ENCODE measurements at places on chromosomes 2 and 18.

DNA sequence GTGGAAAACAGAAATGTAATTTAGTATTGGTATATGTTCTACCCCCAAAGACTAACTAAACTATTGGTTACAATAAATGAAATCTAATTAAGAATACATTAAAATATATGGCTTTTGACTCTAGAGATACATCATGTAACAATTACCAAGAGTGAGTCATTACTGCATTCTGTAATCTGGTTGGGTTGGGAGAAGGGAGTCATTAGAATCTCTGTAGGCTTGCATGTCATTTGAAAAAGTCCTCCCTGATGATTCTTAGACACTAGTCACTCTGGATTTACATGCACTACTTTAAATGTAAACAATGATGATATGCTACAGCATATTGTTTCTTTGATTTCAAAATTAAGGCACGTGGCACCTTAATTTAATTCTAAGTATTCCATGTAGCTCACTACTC lies 293.4 kb upstream of the CHST9 start:
- no peak for DNase-seq

DNA sequence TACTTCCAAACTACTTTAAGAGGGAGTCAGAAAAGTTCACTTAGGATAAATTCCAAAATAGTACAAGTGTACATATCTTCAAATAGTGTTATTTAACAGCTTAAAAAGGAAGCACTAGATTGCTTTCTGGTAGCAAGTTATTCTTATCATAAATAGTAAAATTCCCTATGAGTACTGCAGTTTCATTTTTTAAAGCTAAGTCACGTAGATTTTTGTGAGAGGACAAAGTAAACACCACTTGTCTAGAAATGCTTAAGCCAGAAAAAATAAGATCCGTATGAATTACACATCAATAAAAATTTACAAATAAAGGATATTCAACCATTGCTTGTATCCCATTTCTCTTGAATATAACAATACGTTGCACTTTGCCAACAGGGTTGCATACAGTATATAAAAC lies 19.2 kb downstream of the HNRNPLL start:
- no peak for DNase-seq

DNA sequence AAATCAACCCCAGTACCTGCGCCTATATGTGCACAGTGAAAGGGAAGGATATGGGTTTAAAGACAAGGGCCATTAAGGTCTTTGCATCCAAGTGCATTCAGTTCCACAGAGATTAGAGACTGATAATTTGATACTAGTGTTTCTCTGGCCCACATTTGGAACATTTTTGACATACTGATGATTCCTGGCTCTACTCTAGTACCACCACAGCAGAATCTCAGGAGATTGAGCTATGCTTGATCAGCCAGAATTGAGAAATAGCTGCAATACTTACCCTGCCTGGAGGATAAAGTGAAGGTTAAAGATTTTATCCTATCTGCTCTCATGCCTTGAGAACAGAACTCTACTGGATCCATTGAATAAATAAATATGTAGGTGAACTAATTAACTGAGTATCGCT lies 1267.8 kb downstream of the SUCLG1 start:
- DNase-seq: no peak

DNA sequence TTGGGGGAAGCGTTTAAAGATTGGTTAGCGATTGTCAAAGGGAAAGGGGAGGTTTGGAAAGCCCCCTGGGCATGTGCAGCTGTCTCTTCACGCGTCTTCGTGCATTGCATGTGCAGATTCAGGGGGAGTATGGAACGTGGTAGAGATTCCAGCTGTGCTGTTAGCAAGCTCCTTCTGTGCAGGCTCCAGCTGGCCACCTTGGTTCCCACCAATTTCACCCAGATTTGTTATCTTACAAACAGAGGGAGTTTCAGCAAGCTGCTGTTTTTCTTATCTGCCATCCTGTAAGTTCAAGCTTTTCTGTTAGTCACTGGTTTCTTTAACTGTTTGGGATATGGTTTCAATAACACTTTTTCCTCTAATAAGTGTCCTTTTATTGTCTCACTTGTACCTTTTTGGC lies 30.4 kb downstream of the FARP2 start:
- no peak for DNase-seq

- DNase-seq: no peak
Observed at GRCh38 chr18:23145621-23146020, 10.3 kb downstream of the CABLES1 start.

- no peak for DNase-seq
Observed at GRCh38 chr2:195214072-195214471, 443.0 kb upstream of the SLC39A10 start.

DNA sequence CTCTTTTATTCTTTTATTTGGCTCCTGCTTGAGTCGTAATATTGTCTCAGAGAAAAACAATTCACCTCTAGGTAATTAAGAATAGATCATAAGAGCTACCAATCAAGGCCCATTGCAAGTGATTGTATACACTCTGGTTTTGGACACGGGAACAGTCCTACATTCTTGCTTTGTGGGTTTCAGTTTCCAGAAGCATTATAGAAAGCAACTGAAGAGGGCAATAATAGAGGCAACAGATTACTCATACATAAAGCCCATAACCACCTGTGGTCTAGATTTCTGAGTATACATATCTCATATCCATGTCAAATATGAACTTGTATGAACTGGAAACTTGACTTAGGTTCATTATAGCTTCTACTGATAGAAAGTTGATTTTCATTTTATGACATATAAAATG lies 65.4 kb downstream of the DIS3L2 start:
- no peak for DNase-seq

GRCh38 chr18:13482618-13482945 lies 243.8 kb downstream of the FAM210A start:
- DNase-seq: peak; percentile 10

GRCh38 chr2:23589739-23590138 lies 204.8 kb downstream of the KLHL29 start:
- no peak for DNase-seq

DNA sequence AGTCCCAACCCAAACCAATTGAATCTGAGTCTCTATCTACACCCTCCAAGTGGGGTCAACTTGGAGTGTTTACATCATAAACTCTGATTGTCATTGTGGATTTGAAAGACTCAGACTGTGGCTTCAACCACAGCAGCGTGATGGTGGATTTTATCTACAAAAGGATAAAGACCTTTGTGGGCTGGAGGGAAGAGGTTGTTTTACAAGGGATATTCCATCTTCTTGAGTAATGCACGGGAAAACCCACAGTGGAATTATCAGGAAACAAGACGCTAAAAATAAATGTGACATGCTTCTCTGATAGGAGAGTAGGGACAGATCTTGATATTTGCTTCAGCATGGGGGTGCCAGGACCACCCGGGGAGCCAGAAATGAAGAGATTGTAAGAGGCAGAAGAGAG lies 93.5 kb downstream of the LPIN1 start:
- DNase-seq: no peak

DNA sequence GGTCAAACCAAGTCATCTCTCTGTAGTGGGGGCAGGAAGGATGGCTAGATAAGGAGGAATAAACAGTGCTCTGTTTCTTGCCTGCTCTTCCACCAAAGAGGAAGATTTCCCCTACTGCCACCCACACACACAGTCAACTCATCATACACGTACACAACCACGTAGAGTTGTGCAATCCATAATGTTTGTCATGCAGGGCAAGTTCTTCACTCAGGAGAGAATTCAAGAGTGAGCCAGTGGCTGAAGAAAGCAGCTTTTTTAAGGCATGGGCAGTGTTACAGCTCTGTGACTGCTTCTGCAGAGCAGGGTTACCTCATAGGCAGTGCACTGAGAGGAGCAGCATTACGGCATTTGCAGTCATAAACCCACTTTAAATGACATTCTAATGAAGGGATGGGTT lies 283.0 kb downstream of the RND3 start:
- DNase-seq: no peak

- no peak for DNase-seq
Observed at GRCh38 chr2:17680119-17680518, 73.5 kb downstream of the SMC6 start.

DNA sequence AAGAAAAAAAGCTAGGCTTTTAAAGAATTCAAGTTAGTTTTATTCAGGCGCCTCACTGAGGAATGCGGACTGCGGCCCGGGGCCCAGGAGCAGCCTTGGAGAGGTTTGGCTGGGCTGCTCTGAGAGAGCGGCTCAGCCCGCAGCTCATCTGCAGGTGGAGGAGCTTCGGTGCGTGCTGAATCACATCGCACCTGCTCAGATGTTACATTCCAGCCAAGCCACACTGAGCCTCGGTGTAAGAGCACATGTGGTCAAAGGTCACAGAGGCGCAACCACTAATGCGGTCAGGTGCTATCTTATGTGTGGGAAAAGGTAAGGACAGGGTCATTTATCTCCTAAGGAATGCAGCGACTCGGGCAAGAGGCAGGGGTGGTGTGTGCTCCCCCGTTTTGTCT lies 17.1 kb upstream of the CNDP1 start:
- DNase-seq: no peak

- DNase-seq: no peak
Observed at GRCh38 chr18:45635893-45636509, 20.7 kb downstream of the SLC14A2 start.

- DNase-seq: no peak
Observed at GRCh38 chr18:64765908-64766307, 617.0 kb upstream of the LINC00305 start.

DNA sequence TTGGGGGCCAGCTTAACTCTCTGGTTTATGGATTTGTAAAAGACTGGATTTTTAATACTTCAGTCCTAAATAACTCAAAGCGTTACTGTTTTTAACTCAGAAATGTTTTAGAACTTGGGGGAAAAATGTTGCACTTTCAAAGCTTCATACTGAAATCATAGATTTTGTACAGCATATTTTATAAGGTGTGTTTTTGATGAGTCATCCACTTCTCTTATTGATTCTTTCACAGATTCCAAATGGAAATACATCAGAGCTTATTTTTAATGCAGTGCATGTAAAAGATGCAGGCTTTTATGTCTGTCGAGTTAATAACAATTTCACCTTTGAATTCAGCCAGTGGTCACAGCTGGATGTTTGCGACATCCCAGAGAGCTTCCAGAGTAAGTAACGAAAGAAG lies 28.9 kb downstream of the MALT1 start:
- no peak for DNase-seq

DNA sequence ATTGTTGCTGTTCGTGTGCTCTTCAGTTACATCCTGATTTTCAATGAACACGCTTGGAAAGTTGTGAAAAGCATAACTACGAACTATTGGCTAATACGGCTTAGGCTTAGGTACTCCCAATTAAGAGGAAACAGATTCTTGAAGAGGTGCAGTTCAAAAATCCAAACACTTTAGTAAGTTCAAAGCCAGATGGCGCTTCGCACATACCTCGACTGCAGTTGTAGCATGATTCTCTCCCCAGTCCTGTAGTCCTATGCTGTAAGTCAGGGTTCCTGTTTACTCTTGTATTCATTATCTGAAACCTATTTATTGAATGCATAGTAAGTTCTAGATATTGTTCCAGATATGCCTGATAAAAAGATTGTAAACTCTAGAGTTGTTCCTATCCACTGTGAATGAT lies 165.2 kb downstream of the TRIB2 start:
- DNase-seq: no peak

- DNase-seq: no peak
Observed at GRCh38 chr2:38394041-38394440, 17.0 kb upstream of the ATL2 start.

DNA sequence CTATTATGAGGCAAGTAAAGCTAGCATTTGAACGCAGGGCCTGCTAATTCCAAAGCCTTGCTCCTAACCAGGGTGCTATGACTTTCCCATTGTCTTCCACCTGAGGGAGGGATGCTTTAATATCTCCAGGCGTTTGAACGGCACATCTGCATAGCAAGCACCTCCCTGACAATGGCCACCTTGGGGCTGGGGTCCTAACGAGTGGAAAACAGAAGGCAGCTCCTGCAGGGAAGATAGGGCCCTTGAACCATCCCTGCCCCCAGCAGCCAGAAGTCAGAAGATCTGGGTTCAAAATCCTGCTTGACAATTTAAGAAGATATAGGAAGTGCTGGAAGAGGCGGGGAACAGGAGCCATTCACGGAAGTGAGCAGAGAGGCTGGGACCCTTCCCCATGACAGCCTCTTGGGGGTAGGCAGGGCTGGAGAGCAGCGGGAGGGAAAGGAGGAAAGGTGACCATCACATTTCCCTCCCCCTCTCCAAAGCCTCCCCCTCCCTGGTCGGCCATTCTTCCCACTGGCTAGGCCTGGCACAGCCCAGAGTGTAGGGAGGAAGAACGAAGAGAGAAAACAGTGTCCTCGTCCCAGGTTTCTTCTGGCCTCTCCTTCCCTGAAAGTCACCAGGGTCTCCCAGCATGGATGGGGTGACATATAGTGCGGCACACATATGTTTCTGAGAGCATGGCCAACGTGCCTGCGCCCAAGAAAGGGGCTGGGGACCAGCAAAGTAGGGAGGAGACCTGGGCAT lies 73.5 kb downstream of the EMX1 start:
- DNase-seq: peak; percentile 39

- DNase-seq: no peak
Observed at GRCh38 chr2:88097891-88098557, 29.8 kb downstream of the FABP1 start.

- DNase-seq: no peak
Observed at GRCh38 chr2:45004562-45005191, 4.6 kb downstream of the SIX2 start.

DNA sequence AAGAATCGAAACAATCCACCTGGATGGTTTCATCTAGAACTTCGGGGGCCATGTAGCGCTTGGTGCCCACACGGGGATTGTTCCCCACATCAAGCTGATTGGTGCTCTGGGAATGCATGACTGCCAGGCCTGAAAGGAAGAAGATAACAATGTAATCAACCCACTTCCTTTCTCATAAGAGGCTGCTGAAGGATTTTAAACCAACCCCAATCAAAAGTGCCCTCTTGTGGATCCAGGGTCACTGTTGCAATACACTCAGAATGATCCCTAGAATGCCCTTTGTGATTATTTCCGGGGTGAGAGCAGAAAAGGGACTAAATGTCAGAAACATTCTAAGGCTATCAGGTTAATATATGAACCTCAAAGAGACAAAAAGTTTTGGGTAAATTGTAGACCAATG lies 115.2 kb downstream of the ACVR1 start:
- DNase-seq: no peak

- DNase-seq: no peak
Observed at GRCh38 chr2:38152035-38152434, 76.1 kb upstream of the CYP1B1 start.

GRCh38 chr2:133753665-133754064 lies 185.4 kb upstream of the NCKAP5 start:
- DNase-seq: peak; percentile 62

GRCh38 chr2:236169741-236170589 lies 1.8 kb upstream of the GBX2 start:
- DNase-seq: no peak

DNA sequence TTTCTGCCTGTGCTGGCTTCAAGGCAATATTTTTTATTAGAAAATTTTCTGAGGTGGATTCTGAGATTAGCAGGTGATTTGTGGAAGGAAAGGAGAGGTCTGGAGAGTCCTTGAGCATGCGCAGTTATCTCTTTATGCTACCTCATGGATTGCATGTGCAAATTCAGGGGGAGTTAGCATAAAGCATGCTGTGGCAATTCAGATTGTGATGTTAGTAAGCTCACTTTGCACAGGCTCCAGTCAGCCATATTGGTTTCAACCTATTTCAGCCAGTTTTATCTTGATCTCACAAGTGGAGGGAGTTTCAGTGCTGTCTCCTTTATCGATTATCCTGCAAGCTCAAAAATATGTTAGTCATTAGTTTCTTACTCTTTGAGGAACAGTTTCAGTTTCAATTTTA lies 2012.3 kb upstream of the PIK3C3 start:
- no peak for DNase-seq

GRCh38 chr2:58035352-58035751 lies 11.3 kb upstream of the VRK2 start:
- DNase-seq: no peak

GRCh38 chr2:215002500-215002899 lies 135.9 kb downstream of the ABCA12 start:
- no peak for DNase-seq

Measured in sciatic nerve (tissue), 2 donors.